NCI-H187 (cell line): ENCODE measurements at places on chromosomes 7 and 10.

DNA sequence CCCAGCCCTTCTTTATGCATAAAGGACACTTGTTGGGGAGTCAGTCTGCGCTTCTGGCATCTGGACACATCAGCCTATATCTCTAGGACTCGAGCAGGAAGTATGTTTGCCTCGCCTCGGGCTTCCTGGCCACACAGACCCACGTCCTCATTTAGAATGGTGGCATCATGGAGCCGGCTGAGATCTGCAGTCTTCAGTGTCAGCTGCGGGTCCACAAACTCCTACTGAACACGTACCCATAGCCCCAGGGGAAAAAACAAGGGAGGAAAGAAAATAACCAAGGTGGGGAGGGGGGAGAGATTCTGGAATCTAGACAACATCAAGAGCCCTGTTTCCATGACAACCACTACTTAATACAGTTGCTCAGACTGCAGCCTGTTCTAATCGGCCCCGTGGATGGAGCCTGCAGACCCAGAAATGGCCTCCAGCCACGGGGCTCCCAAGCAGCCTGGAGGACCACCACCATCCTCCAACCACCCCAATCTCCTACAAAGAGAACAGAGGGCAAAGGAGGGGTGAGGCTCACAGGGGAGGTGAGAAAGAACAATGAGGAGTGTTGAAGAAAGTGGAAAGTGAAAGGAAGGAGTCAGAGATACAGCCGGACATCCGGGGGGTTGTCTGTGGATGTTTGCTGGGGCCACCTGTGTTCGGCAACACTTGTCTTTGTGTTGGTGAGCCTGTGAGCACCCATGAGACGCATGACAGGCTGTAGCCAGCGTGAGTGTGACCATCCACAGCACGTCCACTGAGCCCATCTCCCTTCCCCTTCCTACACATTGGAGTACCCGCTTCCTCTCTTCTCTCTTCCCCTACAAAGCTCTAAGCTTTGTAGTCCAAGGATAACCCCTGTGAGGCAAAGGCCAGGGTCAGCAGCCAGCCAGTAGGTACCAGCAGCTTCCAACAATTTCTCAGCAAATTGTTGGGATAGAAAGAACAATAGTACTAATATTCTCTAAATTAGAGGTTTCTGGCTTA, 141.0 kb downstream of the PLXNA4 start:
- DNase-seq, result no peak

GRCh38 chr10:75102830-75103673, 8.4 kb upstream of the SAMD8 start:
- DNase-seq, result no peak

DNA sequence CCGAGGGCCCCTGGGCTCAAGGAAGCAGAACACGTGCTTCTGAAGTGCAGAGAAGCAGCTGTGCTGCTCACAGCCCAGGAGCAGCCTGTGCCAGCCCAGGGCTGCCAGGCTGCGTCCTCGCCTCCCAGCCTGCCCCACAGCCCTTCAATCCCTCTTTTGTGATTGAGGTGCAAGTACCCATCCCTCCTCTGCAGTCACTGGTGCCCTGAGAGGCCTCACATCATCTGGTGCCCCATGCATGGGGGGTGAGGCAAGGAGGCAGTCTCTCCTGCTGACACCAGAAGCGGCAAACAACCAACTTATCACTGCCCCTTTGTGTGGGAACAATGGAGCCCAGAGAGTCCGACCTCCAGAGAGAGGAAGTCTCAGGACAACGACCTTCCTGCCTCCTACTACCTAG, 49.8 kb upstream of the FGFR2 start:
- no peak for DNase-seq

DNA sequence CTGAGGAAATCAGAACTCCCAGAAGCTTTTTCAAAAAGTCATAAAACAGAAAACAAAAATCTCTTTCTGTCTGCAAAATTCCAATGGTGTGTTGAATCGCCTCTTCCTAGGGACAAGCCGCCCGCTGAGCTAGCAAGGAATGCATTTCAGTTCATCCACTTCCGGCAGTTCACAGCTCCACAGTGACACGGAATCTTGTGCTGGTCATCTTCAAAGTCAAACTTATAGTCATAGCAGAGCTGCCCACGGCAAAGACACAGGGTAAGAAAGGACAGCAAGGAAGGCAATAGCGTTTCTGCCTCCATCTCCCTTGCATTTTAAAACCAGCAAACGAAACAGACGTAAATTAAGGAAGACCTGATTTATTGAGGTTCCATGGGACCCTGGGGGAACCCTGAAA, 111.2 kb downstream of the GALNT11 start:
- DNase-seq, result no peak

- no peak for DNase-seq
Measured at GRCh38 chr10:124626759-124627380, 117.3 kb downstream of the FAM53B start.

GRCh38 chr7:68547181-68547580, 1051.1 kb upstream of the AUTS2 start:
- DNase-seq, result no peak

DNA sequence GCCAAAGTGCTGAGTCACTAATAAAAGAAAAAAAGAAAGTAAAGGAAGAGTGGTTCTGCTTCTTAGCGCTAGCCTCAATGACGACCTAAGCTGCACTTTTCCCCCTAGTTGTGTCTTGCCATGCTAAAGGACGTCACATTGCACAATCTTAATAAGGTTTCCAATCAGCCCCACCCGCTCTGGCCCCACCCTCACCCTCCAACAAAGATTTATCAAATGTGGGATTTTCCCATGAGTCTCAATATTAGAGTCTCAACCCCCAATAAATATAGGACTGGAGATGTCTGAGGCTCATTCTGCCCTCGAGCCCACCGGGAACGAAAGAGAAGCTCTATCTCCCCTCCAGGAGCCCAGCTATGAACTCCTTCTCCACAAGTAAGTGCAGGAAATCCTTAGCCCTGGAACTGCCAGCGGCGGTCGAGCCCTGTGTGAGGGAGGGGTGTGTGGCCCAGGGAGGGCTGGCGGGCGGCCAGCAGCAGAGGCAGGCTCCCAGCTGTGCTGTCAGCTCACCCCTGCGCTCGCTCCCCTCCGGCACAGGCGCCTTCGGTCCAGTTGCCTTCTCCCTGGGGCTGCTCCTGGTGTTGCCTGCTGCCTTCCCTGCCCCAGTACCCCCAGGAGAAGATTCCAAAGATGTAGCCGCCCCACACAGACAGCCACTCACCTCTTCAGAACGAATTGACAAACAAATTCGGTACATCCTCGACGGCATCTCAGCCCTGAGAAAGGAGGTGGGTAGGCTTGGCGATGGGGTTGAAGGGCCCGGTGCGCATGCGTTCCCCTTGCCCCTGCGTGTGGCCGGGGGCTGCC, at the start of gene IL6:
Gene IL6 (plus strand): TSS at position 294 of the 807 bp plus-strand sequence. CDS start 63 bp downstream, at position 357.
- peak; percentile 54 for DNase-seq

- no peak for DNase-seq
Measured at GRCh38 chr10:34776090-34776690, 38.9 kb downstream of the PARD3 start.

DNA sequence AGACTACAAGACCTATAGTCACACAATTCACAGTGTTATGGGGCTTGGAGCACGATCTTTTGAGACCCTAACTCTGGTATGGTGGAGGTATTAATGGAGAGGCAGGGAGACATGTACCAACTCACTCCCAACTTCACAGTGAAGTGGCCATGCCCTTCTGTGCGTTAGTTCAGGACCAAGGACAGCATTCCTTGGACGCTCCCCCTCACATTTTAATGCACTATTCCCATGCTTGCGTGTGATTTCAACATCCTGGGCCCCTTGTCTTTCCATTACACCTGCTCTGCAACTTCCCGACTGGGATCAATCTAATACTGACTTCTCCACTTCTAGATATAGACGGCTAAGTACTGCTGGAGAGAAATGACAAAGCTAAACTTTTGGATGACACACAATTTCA, 72.7 kb downstream of the PLCE1 start:
- no peak for DNase-seq

GRCh38 chr7:116528008-116528789, 3.4 kb downstream of the CAV1 start:
- no peak for DNase-seq

- DNase-seq, result no peak
Measured at GRCh38 chr7:41877118-41877517, 174.2 kb upstream of the INHBA start.

DNA sequence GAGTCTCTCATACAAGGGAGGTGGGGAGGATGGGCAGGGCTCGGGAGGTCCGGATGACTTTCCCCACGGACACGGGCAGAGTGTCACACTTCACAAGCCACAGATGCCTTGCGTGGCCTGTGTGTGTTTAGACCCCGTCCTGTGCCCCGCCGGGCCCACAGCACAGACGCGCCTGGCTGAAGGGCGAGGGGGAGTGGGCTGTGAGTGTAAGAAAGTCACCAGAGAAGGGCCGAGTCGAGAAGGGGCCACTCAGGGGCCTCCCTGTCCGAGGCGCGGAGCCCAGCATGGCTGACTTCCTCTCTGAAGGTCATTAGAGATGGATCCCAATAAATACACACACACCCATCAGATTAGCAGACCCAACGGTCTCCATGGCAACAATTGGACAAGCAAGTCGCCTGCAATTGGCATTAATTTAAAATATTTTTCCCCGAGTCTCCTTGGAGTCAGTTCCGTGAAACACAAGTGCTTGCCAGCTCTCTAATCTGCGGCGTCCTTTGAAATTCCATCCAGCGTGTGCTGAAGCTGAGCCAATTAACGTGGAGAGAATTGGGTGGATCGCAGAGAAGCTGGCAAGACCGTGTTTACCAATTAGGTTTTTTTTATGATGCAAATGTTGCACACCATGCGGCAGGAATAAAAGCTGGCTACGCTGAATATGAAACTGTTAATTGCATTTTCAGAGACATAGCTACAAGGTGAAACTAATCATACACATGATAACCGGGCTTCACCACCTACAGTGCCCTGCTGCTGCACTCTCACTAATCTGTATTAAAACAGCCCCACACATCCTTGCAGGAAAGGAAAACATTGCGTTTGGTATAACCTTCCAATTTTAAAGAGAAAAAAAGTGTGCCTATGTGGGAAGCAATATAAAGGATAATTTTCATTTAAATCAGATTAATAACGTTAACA, 571.2 kb downstream of the PTPRN2 start:
- peak; percentile 62 for DNase-seq

DNA sequence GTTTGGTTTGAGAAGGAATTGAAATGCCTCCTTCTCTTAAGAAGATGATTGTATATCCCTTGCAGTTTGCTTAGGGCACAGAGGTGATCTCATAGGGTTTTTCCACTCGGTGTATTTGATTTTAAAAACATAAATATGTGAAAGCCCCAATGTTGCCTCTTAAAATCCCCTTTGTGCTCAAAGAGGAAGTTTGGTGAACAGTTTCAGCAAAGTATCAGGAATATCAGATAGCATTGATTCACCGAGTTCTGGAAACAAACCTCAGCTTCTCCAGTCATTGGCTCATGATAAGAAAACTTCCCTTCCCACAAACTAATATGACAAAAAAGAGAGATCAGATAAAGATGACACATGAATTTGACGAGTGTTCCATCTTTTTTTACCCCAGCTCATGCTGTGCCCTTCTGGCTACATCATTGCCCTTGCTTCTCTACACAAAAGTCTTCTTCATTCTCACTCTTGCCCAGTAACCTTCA, 20.1 kb upstream of the SMNDC1 start:
- DNase-seq, result no peak
